Activated CD4-positive, alpha-beta T cell treated with anti-CD3 and anti-CD28 coated beads, Interleukin-2, amount 50 U/mL, for 4 hours (primary cell): ENCODE measurements at places on chromosomes 2 and 18.

- peak; percentile 85 for DNase-seq
Measured at GRCh38 chr2:241609859-241610793, 26.8 kb downstream of the THAP4 start.

GRCh38 chr2:238100049-238100820, at the start of gene ESPNL:
ESPNL (plus strand) TSS chr2:238100340; CDS start chr2:238100420, 80 bp downstream.
- no peak for DNase-seq

GRCh38 chr18:12895626-12896025, 11.6 kb upstream of the PTPN2 start:
- no peak for DNase-seq

DNA sequence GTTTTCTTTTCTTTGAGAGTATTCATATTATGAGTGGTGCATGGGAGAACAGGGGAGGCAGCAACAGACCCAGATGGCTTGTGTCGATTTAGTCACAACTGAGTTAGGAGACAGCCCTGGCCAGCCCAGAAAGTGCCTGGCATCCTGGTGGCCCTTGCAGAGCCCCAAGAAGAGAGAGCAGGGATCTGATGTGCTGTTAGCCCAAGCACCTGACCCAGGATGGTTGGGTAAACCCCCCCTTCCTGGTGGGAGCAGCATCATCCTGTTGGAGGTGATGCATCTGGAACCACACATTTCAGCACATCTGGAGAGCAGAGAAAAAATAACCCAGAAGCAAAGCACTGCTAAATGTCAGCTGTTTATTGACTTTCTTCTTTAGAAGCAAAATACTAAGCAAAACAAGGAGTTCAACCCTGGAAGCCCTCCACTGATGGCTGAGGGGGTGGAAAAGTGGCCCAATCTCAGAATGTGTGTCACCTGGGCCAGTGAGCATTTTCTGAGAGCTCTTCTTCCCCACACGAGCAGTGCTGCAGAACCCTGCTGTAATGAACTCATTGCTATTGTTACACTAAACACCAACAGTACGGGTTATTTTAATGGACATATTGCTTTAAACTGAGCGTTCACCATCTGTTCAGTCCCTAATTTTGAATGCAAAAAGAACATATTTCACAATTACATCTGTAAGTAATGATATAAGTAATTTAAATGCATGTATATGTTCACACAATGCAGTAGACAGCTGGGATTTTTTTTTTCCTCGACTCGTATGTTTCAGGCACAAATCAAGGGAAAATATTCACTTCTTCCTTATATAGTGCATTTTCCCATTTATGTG, 100.6 kb upstream of the SMIM21 start:
- DNase-seq, result no peak

- DNase-seq, result no peak
Measured at GRCh38 chr2:156443089-156443488, 6.9 kb downstream of the GPD2 start.

DNA sequence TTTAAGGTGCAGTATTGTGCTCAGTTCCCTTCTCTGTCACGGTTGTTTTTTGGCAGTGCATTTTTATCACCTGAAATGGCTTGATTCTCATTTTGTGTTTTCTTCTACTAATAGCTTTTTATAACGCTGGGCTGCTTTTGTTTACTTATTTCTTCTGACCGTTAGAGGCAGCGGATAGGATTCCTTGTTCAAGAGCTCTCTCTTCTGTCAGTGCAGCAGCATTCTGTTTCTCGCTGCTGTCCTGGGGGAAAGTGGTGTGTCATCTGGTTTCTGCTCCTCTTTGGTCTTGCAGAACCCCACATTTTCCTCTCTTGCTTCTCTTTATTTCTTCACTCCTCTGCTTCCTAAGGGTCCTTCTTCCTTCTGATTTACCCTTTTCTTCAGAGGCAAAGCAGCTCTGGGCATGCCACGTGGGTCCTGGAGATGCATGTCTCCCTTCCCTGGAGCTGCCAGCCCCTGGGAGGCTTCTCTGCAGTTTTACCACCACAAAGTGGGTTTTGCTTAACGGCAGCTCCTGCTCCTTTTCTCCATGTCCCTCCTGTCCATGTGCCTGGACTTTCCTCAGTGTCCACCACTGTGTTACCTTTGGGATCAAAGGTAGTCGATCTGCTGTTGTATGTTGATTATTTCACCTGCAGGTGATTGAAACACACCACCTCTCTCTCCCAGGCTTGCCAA, 47.3 kb upstream of the SNTG2 start:
- no peak for DNase-seq

GRCh38 chr2:119478978-119479295, 45.3 kb downstream of the SCTR start:
- DNase-seq, result no peak

- DNase-seq, result no peak
Measured at GRCh38 chr2:181306785-181307184, 150.4 kb upstream of the ITGA4 start.

GRCh38 chr2:127410871-127411652, 7.2 kb upstream of the PROC start:
- DNase-seq, result no peak

DNA sequence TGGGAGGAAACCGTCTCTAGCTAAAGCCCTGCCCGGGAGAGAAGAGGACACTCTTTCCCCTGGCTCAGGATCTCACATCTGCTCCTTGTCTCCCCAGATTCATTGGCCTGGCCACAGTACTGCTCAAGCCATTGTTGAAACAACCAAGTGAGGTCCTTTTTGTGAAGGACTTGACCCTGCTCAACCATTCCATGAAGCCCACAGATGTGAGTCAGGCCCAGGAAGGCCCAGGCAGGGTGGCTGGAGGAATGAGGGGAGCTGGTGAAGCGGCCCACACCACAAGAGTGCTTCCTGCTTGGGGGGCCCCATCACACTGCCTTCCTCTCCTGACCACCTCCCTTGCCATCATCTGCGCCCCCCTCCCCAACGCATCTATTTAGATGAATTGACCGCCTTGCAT, 5.1 kb downstream of the FER1L5 start:
- no peak for DNase-seq

DNA sequence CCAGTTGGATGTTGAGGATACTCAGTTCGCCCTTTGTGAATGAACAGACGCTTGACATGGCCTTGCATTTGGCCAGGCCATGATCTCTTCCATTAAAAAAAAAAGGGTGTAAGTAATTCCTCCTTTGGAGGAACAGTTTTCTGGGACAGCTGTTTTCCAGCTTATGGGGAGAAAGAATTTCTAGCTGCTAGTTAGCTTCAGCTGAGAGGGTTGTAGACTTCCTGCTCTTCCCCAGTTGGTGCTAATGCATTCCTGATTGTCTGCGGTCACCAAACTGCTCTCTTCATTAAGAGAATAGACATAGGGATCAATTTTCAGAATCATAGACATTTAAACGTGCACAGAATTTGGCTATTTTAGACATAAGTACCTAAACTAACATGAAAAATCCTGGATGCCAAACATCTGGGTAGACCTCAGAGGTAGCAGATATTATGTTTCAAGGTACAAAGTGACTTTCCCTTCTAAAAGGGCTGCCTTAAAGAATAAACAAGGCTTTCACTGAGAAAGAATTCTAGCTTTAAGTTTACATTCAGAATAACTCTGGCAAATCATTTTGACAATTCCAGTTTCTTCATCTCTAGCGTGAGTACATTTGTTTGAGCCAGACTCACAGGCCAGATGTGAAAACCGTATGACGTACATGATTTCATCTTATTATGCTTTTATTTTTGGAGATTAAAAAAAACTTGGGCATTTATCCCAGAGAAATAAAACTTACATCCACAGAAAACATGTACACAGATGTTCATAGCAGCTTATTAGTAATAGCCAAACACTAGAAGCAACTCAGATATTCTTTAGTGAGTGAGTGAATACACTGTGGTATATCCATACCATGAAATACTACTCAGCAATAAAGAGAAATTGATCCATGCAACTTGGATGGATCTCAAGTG, 71.2 kb downstream of the MAIP1 start:
- no peak for DNase-seq

DNA sequence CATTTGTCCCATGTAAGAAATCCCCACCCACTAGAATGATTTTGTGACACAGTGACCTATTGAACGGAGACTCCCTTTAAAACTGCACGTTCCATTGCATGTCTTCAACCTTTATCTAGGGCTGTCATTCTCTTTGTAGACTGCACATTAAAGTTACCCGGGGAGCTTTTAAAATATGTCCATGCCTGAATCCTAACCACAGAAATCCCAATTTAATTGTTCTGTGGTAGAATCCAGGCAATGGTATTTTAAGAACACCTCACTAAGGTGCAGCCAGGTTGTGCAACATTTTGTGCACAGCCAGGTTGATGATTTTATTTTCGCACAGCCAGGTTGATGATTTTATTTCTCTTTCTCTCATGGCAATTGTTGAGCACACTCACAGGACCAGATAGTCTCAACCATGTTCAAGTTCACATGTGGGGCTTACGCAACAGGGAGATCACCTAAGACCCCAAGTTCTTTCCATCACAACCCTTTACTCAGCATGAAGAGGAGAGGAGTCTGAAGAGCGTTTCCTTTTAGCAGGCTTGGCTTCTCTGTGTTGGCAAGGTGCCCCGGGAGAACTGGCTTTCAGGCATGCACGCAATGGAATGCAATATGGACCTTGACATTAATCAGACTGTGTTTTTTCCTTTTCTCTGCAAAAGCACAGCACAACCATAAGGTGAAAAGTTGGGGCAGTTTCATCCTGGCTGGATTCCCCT, 467.3 kb upstream of the ETAA1 start:
- DNase-seq, result no peak

GRCh38 chr18:12839526-12840196, 44.4 kb downstream of the PTPN2 start:
- peak; percentile 12 for DNase-seq

GRCh38 chr2:166057370-166058164, 70.3 kb downstream of the SCN1A start:
- no peak for DNase-seq

DNA sequence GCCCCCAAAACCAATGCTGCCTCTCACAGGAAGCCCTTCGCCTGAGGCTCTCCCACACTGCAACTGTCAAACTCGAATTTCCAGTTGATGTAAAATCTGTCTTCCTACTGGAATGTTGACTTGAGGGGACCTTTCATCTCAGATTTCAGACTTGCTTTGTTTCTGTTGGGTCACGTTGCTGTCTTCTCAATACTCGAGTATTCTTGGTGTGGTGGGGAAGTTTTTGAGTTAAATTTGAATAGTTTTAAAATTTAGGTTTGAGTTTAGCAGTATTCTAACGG, 50.8 kb downstream of the AGAP1 start:
- DNase-seq, result no peak
